ENCODE measurements at places on chromosomes 1 and 21.

DNA sequence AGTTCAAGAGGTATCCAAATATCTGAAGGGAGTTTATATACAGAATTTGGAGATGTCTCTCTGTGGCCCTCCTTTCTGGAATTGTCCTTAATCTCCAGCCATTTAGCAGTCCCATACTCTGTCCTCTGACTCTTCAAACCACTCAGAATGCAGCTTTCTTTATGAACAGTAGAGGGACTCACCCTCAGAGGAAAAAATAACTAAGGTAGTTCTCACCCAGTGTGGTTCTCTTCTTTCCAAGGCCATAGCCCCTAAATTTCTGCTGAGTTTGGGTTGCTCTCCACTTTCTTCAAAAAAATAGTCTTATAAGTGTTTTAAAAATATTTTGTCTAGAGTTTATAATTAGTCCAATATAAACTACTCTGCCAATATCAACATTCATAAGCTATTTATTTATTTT is 369.7 kb downstream of the MATN1 start:
- DNase-seq = no peak

GRCh38 chr1:198156111-198156744 is 570 bp upstream of the NEK7 start:
- DNase-seq = peak; percentile 81

DNA sequence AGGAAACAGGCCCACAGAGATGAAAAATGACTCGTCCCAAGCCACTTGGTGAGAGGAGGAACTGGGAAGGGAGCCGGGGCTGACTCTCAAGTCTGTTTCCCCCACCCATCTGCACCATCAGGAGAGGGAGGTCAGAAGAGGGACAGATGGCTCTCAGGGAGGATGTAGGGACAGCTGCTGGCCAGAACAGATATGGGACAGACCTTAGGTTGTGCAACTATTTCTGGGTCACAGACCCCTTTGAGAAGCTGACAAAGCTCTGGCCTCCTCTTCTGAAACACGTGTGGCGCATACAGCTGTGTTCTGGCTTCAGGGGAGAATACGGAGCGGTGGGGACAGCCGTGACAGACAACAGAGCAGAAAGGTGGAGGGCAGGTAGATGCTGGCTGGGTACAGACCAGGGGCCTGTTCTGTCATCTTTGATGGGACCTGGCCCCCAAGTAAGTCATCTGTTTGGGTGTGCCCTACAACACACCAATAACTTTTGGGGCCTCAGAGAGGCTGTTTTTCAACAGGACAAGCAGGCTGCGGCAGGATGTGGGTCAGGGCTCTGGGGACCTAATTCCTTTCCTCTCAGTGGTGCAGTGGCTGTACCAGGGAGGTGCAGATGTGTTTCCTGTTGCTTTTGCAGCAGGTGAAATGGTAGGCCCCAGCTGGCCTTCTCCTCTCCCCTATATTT is 7.3 kb downstream of the SH3BGRL3 start:
- no peak for DNase-seq

GRCh38 chr1:221708076-221708571 is 33.8 kb downstream of the DUSP10 start:
- no peak for DNase-seq
